ENCODE measurements at places on chromosomes 7 and 10.

- DNase-seq, result no peak
These were observed 166.5 kb downstream of the EGFR start for GRCh38 chr7:55185321-55185802.

DNA sequence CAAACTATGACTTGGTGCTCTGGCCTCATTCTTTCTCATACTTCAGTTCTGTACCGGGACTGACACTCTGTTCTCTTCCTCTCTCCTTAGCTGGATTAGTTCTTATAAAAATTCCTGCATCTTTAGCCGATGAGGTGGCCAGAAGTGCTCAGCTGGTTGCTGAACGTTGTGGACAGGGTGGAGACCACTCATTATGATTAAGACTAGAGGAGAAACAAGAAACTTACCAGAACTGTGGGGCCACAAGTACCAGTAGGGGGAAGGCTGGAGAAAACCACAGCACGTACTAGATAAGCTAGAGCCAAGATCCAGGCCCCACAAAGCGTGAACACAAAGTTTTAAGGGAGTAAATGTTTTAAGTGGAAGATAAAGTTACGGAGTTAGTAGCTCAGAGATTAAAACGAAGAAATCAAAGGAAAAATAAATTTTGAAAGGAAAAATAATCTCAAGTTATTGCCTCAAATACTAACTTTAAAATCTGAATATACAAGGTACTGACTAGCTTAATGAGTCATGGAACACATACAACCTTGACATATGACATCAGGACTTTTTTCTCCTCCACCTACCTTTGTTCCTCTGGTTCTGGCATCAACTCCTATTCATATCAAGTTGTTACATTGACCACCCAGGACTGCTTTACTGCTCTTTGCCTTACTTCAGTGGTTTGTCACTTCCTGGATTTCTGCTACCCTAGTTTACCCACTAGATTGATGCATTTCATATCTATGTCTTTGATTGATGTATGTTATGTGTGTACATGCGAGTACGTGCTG, 469.0 kb downstream of the TFEC start:
- no peak for DNase-seq

DNA sequence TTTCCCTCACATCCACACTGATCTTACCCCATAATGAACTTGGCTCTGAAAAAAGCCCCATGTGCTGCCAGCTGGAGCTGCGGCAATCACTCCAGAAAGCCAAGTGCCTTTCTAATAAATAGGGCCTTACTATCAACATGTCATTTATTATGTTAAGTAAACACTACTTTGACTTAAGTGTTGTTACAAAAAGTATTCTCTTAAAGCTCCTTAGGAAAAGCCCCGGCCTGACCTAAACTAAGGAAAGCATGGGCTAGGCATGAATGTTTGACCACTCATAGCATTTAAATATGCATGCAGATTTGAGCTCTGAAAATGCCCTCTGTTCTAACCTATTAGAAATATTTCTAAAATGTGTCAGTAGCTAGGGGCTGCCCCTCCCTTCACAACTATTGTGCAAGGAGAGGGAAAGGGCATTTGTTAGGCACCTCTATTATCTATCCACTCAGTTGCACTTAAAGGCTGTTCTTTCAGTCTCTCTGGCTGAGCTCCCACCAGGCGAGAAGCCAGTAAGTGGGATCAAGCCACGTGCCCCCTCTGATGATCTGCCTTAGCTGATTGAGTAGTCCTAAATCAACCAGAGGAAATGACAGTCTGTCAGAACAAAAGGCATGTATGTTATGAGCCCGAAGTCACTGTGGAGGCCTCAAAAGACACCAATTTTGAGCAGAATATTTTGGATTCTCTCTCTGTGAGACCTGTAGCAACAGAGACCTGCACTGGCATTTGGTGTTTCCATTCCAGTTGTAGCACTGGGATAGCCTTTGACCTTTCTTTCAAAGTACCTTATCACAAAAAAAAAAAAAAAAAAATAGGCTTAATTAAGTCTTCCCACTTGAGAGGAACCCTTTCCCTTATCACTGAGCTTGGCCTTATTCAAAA, 77.1 kb downstream of the ITGB8 start:
- DNase-seq, result no peak

- no peak for DNase-seq
These were observed 49.7 kb downstream of the SEMA3A start for GRCh38 chr7:84144935-84145334.

- DNase-seq, result no peak
These were observed 324.7 kb downstream of the TCERG1L start for GRCh38 chr10:130986846-130987245.

DNA sequence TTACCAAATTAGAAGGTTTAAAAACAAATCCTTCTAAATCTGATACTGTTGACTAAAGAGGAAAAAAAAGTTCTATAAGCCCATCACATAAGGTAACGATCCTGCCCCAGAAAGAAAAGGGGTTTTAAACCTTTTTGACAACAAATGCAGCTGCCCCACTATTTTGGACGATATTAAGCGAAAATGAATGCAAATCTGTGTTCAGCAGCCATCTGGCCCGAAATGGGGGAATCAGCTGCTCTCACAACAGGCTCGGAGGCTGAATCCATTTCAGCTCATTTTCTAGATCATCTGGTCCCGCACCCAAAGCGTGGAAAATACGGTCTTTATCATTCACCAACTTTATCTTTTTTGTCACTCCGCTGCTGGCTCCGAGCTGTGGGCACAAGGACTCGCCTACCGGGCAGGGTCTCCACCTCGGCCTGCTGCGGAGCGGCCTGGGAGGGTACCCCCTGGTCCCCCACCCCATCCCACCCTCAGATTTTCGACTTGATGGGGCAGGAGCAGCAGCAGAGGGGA, 2.4 kb upstream of the EBF3 start:
- no peak for DNase-seq

GRCh38 chr7:15737601-15738000, 51.1 kb upstream of the MEOX2 start:
- DNase-seq, result no peak

- no peak for DNase-seq
These were observed 58.8 kb upstream of the GAD2 start for GRCh38 chr10:26157734-26158133.

- peak; percentile 25 for DNase-seq
These were observed 80.6 kb downstream of the ARHGAP21 start for GRCh38 chr10:24642921-24643678.

GRCh38 chr7:109003742-109004141, 434.1 kb downstream of the DNAJB9 start:
- DNase-seq, result no peak

DNA sequence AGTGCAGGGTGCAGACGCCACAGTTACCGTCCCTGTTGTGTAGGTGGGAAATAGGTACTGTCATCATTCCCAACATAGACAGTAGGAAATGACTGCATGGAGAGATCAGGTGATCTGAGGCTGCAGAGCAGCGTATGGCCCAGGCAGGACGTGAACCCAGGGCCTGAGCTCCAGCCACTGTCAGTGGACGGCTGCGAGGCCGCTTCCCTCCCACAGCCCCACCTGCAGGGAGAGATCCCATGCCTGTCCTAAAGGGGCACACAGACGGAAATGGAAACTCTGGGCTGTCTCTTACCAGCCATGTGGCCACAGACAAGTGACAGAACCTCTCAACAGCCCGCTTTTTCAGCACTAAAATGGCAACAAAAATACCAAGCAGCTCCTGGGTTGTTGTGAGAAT, 44.5 kb upstream of the MNX1 start:
- no peak for DNase-seq

DNA sequence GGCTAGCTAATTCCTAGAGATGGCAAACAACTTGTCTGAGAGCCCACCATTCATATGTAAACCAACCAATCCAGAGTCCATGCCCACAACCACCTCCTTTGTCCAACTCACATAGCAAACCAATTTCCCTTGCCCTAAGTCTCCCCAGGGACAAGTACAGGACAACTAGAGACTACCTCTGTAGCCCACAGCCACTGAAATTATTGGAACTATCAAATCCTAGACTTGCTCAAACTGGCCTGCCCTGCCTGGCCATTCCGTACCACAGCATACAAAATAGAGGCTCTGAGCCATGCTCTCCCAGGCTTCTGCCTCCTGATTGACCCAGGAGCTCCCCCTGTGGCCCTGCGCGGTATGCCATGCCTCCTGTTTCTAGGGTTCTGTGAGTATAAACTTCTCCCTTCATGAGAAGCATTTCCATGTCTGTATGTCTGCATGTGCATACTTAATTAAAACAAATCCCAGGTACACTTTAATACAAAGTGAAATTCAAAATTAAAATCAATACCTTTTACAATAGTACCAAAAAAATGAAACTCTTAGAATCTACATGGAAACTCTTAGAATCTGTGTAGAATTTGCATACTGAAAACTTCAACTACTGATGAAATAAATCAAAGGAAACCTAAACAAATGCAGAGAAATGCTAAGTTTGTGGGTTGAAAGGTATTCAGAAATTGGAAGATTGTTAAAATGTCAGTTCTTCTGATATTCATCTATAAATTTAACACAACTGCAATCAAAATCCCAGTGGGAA, 4.0 kb upstream of the HECW1 start:
- peak; percentile 24 for DNase-seq

DNA sequence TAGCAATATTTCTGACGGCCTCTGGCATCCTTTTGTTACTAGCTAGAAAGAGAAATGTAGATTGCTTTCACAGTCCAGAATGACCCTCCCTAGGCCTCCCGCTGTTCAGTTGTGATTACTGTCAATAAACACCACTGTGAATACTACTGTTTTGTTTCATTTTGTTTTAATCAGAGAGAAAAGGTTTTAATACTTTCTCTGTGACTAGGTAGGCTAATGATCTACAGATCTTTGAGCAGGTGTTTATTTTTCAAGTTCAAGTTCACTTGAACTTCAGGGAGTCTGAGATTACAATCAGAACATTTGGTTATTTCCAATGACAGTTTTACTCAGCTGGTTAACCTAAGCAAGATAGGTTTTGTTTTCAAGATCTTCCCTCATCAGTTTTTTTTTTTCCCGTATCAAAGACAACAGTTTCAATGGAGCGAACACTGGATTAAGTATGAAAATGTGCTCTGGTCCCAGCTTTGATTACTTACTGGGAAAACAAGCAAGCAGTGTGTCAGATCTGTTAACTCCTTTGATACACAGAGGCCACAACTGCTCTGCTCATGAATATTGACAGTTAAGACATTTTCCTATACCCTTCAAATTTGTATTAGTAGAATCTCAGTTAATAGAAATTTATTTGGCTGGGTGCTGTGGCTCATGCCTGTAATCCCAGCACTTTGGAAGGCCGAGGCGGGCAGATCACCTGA, 34.8 kb downstream of the VKORC1L1 start:
- DNase-seq, result no peak

DNA sequence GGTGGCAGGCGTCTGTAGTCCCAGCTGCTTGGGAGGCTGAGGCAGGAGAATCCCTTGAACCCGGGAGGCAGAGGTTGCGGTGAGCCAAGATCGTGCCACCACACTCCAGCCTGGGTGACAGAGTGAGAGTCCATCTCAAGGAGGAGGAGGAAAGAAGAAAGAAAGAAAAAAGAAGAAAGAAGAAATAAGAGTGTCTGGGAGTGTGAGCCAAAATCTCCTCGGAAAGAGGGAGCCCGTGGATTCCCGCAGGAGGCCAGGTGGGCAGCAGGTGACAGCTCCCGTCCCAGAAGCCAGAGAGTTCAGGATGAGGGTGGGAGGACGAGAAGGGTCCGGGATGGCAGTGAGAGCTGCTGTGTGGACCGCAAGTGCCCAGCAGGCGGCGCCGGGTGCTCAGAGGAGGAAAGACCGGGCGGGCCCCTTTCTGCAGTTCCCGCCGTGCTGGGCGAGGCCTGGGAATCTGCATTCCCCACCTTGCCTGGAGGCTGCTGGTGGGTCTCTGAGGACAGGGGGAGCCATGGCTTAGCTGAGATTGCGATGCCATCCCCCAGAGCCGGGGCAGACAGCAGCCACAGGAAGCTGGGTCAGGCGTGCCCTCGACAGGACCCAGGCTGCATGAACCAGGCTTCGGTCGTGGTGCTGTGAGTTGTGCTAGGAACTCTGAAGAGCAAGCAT, 17.1 kb upstream of the AMZ1 start:
- peak; percentile 66 for DNase-seq

GRCh38 chr10:110488940-110489339, 8.8 kb upstream of the DUSP5 start:
- DNase-seq, result no peak

DNA sequence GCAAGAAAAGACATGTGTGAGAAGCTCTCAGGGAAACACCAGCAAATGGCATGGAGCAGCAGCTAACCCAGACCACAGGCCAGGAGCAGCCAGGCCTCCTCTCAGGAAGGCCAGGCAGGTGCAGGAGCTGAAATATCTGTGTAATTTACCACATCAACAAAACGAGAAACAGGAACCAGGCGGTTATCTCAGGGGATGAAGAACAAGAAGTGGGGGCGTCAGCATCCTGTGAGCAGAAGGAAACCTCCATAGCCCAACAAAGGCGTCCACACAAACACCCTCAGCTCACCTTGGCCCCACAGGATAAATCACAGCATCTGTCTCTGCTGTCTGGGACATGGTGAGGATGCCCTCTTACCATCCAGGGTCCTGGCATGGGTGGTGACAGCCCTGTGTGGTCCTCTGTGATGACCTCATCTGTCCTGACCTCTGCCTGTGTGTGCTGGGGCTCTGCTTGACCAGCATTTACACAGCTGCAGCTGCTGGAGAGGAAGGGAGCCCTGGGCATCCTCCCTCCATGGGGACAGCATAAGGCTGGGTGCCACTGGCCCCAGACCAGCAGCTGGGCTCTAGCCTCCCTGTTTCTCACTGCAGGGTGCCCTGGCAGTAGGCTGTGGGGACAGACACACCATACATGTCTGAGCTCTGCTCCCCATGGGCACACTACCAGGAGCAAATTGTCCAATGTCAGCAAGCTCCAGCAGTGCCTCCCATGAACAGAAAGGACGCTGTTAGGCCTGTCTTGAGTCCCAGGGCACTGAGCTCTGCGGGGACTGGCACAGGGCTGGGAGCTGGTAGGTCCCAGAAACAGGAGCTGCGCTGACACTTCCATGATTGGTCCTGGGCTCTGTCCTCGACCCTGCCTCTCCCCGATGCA, 34.6 kb downstream of the ANXA8 start:
- no peak for DNase-seq

- DNase-seq, result no peak
These were observed 52.7 kb upstream of the HERPUD2 start for GRCh38 chr7:35747611-35748010.

- DNase-seq, result no peak
These were observed 15.8 kb downstream of the IL15RA start for GRCh38 chr10:5961405-5962100.

Data from activated CD4-positive, alpha-beta T cell treated with anti-CD3 and anti-CD28 coated beads for 4 hours (primary cell).